ENCODE measurements at places on chromosomes 6 and 20.

GRCh38 chr6:113903666-113904330 lies 46.7 kb downstream of the MARCKS start:
- no peak overlapping the region for H3K4me3 ChIP-seq
- no peaks in the 10 kb centered on the region for H3K4me1 ChIP-seq
- H3K36me3 ChIP-seq, result no peaks in the 10 kb centered on the region
- H3K27ac ChIP-seq, result no peak overlapping the region
- no peak for DNase-seq
- H3K27me3 ChIP-seq, result no peaks in the 10 kb centered on the region

GRCh38 chr6:137651591-137652335 lies 157.6 kb upstream of the OLIG3 start:
- no peak for DNase-seq
- H3K27ac ChIP-seq, result no peak overlapping the region
- H3K4me3 ChIP-seq, result no peak overlapping the region

DNA sequence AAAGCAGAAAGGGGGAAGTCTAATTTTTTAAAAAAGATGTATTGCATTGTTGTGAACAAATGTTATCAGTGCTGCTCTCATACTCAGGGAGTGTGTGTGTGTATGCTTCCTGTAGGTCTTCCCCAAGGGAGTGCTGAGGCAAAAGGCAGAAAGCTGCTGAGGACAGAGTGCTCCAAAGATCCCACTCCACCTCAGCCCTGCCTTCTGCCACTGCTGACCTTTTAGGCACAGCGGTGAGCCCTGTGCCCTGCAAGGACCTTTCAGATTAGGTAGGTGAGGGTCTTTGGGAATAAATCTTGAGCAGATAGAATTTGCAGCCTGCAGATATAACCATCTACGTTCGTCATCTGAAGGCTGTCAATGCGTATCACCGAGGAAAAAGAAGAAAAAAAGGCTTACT lies 756.4 kb upstream of the MMS22L start:
- H3K4me3 ChIP-seq, result no peak overlapping the region

DNA sequence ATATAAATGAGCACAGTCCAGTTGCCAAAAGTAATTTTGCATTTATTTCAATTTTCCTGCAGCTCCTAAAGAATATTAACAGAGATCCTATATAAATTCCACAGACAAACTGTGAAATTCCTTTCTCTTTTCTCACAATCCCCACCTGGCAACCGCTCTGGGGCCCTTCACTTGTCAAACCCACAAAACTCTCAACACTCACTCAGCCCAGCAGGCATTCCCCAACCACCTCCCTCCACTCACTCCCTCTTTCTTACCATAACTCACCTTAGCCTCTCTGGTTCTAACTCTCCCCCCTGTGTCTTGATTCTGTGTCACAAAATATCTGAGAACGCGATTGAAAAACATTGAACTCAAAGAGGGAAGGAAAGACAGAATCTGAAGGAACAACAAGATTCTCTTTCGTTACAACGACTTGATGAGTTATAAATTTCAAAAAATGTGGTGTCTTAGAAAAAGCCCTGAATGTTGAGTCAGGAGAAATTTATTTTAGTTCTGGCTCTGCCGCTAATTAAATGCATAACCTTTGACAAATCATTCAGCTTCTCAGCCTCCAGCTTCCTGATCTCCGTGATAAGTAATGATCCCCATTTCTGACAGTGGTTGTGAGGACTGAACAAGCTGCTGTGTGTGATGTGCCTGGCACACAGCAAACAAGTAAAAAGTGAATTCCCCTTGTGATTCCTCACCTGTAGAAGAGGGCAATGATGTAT lies 87.9 kb downstream of the UNC5CL start:
- no peak overlapping the region for H3K27ac ChIP-seq
- no peak for DNase-seq
- H3K4me1 ChIP-seq, result no peaks in the 10 kb centered on the region
- no peaks in the 10 kb centered on the region for H3K36me3 ChIP-seq

DNA sequence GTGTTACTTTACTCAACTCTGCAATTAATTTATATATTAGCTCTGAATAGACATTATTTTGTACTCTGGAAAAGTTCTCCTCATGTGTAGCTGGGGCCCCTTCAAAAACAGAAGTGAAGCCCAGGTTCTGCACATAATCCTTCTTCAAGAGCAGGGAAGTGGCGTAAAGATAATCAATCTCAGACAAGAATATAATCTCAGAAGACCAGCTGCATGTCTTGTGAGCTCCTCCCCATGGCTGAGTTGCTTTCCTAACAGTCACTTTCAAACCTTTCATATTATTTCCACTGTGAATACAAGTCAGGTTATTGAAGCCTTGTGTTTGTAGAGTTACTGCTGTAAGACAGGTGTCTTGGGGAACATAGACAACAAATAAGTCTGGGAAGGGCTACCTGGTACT lies 691.9 kb downstream of the RFPL4B start:
- no peaks in the 10 kb centered on the region for H3K36me3 ChIP-seq
- H3K4me3 ChIP-seq, result no peak overlapping the region
- DNase-seq, result no peak
- H3K27me3 ChIP-seq, result no peaks in the 10 kb centered on the region
- H3K4me1 ChIP-seq, result no peaks in the 10 kb centered on the region

DNA sequence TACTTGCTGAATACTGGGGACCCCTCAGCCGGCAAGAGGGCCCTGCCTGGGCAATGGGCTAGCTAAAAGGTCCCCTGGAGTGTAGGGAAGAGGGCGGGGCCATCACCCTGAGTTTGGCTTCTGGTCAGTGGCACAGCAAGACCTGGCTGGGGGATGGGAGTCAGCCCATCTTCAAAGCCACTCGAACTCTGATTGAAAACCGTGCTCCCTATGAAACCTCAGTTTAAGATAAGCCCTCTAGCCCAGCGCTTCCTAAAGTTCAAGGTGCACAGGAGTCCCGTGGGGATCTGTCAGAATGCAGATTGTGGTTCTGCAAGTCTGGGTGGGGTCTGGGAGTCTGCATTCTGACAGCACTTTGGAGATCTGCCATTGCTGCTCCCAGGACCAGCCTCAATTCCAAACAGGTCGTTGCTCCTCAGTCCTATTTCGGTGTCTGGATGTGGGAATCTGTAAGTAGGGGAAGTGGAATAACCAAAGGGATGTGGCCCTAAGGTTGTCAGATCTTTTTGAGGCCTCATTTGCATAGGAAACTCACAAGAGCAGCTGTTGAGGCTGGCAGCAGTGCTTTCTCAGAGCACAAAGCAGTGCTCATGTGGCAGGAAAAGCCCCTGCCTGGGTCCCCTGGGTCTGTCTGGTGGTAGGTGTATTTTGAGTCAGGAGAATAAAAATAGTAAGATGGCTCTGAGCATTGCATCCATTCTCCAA lies 85.3 kb upstream of the SCP2D1 start:
- H3K36me3 ChIP-seq, result no peaks in the 10 kb centered on the region
- no peaks in the 10 kb centered on the region for H3K4me1 ChIP-seq
- H3K27ac ChIP-seq, result no peak overlapping the region
- DNase-seq, result no peak
- no peaks in the 10 kb centered on the region for H3K27me3 ChIP-seq

- no peak overlapping the region for H3K4me3 ChIP-seq
- H3K27me3 ChIP-seq, result no peaks in the 10 kb centered on the region
- no peaks in the 10 kb centered on the region for H3K4me1 ChIP-seq
- DNase-seq, result no peak
- no peaks in the 10 kb centered on the region for H3K36me3 ChIP-seq
Observed at GRCh38 chr6:123503619-123504018, 133.1 kb downstream of the TRDN start.

- H3K27ac ChIP-seq, result no peak overlapping the region
- no peaks in the 10 kb centered on the region for H3K4me1 ChIP-seq
- no peak overlapping the region for H3K4me3 ChIP-seq
- no peaks in the 10 kb centered on the region for H3K36me3 ChIP-seq
- H3K27me3 ChIP-seq, result no peaks in the 10 kb centered on the region
Observed at GRCh38 chr6:18532139-18532538, 145.0 kb downstream of the RNF144B start.

DNA sequence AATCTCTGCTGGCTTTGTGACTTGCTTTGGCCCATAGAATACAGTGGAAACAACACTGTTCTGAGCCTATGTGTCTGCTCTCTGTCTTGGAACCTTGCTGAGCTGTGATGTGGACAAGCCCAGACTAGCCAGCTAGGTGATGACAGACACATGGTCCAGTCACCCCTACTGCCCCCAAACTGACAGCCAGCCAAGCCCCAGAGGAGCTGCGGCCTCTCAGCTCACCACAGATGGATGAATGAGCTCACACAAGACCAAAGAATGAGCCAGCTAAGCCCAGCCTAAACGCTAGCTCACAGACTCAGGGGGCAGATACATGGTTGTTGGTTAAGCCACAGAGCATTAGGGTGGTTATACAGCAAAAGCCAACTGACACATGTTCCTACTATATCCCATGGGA lies 4.1 kb downstream of the AARS2 start:
- peaks cover 16% of the 10 kb centered on the region for H3K36me3 ChIP-seq
- H3K4me3 ChIP-seq, result no peak overlapping the region
- no peaks in the 10 kb centered on the region for H3K27me3 ChIP-seq
- DNase-seq, result no peak

DNA sequence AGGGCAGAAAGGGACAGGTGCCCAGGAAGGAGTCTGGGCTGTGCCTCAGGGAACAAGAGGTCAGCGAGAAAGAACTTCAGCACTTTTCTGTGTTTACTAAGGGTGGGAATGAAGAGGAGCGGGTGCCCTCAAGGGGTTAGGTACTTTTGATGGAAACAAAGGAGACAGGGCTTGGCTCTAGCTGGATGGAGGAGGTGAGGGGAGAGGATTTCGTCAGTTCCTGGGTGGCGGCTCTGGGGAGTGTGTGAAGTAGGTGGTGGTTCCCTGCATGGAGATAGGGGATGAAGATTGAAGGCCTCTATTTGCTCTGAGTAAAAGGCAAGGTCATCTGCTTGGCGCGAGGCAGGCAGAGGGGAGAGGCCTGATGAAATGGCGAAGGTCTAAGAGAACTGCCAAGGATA lies 40.0 kb upstream of the ANKRD60 start:
- no peak for DNase-seq
- peaks cover 8% of the 10 kb centered on the region for H3K4me1 ChIP-seq
- no peaks in the 10 kb centered on the region for H3K27me3 ChIP-seq
- no peak overlapping the region for H3K27ac ChIP-seq

DNA sequence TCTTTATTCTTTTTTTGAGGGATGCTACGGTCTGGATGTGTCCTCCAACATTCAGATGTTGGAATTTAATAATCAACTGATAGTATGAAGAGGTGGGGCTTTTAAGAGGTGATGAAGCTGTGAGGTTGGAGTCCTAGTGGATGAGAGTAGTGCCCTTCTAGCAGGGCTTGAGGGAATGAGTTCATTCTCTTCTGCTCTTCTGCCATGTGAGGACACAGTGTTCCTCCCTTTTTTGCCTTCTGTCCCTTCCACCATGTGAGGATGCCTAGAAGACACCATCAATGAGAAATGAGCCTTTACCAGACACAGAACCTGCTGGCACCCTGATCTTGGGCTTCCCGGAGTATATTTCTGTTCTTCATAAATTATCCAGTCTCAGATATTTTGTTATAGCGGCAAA lies 82.1 kb upstream of the MLIP start:
- no peak for DNase-seq
- H3K4me1 ChIP-seq, result no peaks in the 10 kb centered on the region
- no peak overlapping the region for H3K27ac ChIP-seq
- H3K4me3 ChIP-seq, result no peak overlapping the region

GRCh38 chr6:113352029-113352801 lies 504.9 kb upstream of the MARCKS start:
- no peaks in the 10 kb centered on the region for H3K27me3 ChIP-seq
- H3K4me1 ChIP-seq, result no peaks in the 10 kb centered on the region
- no peak overlapping the region for H3K4me3 ChIP-seq
- H3K36me3 ChIP-seq, result no peaks in the 10 kb centered on the region
- no peak overlapping the region for H3K27ac ChIP-seq

- H3K27ac ChIP-seq, result no peak overlapping the region
- H3K27me3 ChIP-seq, result no peaks in the 10 kb centered on the region
- H3K36me3 ChIP-seq, result no peaks in the 10 kb centered on the region
Observed at GRCh38 chr6:31171931-31172905, 1.7 kb upstream of the POU5F1 start.

GRCh38 chr6:1039746-1040145 lies 272.2 kb upstream of the FOXQ1 start:
- DNase-seq, result no peak
- H3K27me3 ChIP-seq, result no peaks in the 10 kb centered on the region
- H3K27ac ChIP-seq, result no peak overlapping the region
- no peaks in the 10 kb centered on the region for H3K4me1 ChIP-seq
- H3K4me3 ChIP-seq, result no peak overlapping the region

GRCh38 chr6:165008971-165009370 lies 300.4 kb downstream of the C6orf118 start:
- DNase-seq, result no peak
- H3K4me1 ChIP-seq, result no peaks in the 10 kb centered on the region
- H3K27me3 ChIP-seq, result no peaks in the 10 kb centered on the region

- H3K27ac ChIP-seq, result no peak overlapping the region
- H3K36me3 ChIP-seq, result no peaks in the 10 kb centered on the region
- peaks cover 22% of the 10 kb centered on the region for H3K4me1 ChIP-seq
- no peak for DNase-seq
- H3K4me3 ChIP-seq, result no peak overlapping the region
- no peaks in the 10 kb centered on the region for H3K27me3 ChIP-seq
Observed at GRCh38 chr20:5734602-5735001, 15.6 kb upstream of the SHLD1 start.

- DNase-seq, result no peak
- H3K27ac ChIP-seq, result no peak overlapping the region
- H3K36me3 ChIP-seq, result no peaks in the 10 kb centered on the region
- no peaks in the 10 kb centered on the region for H3K4me1 ChIP-seq
Observed at GRCh38 chr6:33490621-33491020, 36.2 kb downstream of the ZBTB9 start.

- no peak for DNase-seq
- no peaks in the 10 kb centered on the region for H3K4me1 ChIP-seq
- no peaks in the 10 kb centered on the region for H3K36me3 ChIP-seq
- H3K4me3 ChIP-seq, result no peak overlapping the region
- H3K27me3 ChIP-seq, result no peaks in the 10 kb centered on the region
Observed at GRCh38 chr6:98014442-98015201, 731.6 kb upstream of the MMS22L start.

GRCh38 chr20:37326666-37327065 lies 19.3 kb upstream of the SRC start:
- no peak overlapping the region for H3K4me3 ChIP-seq
- no peaks in the 10 kb centered on the region for H3K36me3 ChIP-seq
- no peaks in the 10 kb centered on the region for H3K27me3 ChIP-seq
- DNase-seq, result no peak

DNA sequence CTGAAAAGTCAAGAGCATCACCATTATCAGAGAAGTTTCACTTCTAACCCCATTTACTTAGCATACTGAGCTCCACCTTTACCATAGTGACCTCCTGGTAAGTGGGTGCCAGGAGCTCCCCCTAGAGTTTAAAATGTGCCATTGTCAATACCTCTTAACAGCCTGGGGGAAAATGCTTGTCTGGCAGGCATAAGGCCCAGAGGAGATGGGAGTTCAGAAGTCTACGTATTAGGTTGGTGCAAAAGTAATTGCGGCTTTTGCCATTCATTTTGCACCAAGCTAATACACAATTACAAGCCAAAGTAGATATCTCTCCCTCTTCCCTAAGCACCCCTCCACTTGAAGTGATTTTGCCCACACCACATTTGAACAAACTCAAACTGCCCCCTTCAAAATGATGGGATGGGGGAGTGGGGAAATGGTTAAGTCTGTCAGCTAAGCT lies 919.0 kb downstream of the KIF16B start:
- H3K4me3 ChIP-seq, result no peak overlapping the region
- DNase-seq, result no peak
- no peaks in the 10 kb centered on the region for H3K4me1 ChIP-seq
- H3K27me3 ChIP-seq, result no peaks in the 10 kb centered on the region

- no peak for DNase-seq
- no peaks in the 10 kb centered on the region for H3K4me1 ChIP-seq
- no peak overlapping the region for H3K4me3 ChIP-seq
- no peak overlapping the region for H3K27ac ChIP-seq
- H3K36me3 ChIP-seq, result no peaks in the 10 kb centered on the region
- no peaks in the 10 kb centered on the region for H3K27me3 ChIP-seq
Observed at GRCh38 chr6:32444433-32444832, 4.7 kb downstream of the HLA-DRA start.

All from naive thymus-derived CD4-positive, alpha-beta T cell (primary cell).